NCI-H526 treated with DMSO at 0.1 percent for 48 hours (cell line): ENCODE measurements at places on chromosomes 4 and X.

GRCh38 chr4:83646538-83647239, 110.8 kb downstream of the GPAT3 start:
- DNase-seq, result no peak

GRCh38 chr4:103171006-103171405, 27.1 kb downstream of the CENPE start:
- DNase-seq, result no peak

DNA sequence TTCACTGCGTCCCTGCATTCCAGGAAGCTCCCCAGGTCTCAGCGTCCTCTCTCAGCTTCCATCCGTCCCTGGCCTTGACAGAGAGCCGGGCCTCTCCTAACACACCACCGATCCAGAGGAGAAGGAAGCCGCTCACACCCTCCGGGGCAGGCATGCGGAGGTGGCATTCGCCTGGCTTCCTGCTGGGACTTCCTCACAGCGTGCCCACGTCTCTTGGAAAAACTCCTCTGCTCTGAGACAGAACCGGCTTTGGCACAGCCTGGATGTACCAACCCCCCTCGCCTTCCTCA, 3.2 kb downstream of the CTAG2 start:
- DNase-seq, result no peak

DNA sequence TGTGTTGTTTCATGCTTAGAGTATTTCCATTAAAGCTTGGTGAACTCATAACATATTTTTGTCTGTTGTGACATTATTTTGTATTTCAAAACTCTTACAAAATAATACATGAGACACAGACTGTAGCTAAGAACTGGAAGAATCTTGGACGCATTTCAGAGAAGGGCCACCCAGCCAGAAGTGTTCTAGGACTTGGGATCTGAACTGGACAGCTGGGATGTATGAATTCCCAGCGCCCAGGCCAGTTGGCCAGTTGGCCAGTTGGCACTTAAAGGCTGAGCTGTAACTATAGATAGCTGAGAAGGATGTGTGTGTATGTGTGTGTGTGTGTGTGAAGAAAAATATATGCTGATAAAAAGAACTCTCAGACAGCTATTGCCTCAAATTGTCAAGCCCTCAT, 193.4 kb upstream of the GPR101 start:
- DNase-seq, result no peak

- DNase-seq, result no peak
Observed at GRCh38 chrX:15815779-15816437, 25.6 kb downstream of the ZRSR2 start.

GRCh38 chr4:3268395-3269104, 19.6 kb downstream of the MSANTD1 start:
- no peak for DNase-seq

GRCh38 chrX:39730662-39731329, 367.0 kb downstream of the BCOR start:
- peak; percentile 68 for DNase-seq

GRCh38 chr4:18180892-18181291, 159.3 kb upstream of the LCORL start:
- no peak for DNase-seq

GRCh38 chr4:74793757-74794381, 454 bp downstream of the BTC start:
- DNase-seq, result peak; percentile 38

DNA sequence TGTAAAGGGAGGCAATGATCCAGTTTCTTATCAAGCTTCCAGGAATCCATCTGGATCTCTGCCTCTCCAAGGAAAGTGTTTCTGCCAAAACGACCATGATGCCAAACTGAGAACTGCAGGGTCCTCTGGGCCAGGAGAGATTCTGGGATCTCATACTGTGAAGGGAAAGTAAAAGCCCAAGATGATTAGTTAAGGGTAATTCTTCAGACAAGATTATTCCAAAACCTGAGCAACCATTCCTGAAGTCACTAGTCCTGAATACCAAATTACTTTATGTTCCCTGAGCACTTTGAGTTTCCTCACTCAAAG, 42.0 kb downstream of the SRPX2 start:
- no peak for DNase-seq

DNA sequence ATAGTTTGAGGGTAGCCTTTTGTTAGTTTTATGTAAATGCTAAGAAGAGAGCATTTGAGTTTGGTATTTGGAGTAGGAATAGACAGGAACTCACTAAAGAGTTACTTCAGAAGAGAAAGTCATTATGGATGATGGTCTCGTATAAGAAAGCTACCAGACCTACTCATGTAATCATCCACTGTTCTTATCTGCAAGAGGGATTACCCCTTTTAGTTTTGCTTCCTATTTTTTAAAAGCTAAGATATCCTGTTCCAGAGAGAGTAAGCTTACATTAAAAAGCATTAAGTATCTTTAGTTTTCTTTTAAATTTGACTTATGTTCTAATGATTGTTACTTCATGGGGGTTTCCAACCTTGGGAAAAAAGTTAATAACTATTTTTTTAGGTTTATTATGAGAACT, 12.5 kb upstream of the ART3 start:
- DNase-seq, result no peak

DNA sequence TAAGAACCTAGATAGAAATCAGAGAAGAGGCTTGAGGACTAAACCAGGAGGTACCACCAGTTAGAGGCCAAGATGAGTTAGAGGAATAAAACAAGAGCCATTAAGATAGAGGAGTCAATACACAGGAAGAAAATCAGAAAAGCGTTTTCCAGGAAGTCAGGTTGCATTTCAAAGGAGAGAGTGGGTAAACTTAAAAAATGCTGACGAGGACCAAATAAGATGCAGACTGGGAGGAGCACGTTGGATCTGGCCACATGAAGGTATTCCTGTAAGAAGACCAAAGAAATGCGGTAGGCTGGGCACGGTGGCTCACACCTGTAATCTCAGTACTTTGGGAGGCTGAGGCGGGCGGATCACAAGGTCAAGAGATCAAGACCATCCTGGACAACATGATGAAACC, 533.1 kb upstream of the TENM3 start:
- DNase-seq, result no peak

DNA sequence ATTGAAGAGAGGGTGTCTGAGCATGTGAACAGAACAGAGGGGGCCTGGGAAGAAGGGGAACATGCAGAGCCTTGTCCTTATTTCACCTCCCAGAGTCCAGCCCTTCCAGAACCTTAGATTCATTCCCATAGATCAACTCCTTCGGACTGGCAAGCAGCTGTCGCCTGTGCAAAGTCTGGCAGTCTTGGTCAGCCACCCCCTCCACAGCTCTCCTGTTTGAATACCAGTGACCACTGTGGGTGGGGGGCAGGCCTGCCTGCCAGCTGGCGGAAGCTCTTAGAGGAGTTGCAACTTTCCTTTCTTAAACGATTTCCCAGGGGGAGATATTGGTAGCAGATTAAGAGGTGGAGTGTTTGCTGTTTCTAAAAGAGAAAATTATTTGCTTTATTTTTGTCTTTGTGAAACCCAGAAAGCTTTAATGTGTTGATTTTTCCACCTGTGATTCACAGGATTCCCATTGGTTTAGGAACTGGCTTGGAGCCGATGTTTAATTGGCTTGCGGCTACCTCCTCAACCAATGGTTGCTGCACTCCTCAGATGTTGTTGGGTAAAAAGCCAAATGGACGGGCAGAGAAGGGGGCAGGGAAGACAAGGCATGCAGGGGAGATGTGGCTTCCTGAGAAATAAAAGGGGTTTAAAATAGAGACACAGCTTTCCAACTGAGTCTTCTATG, 62.2 kb upstream of the PRPS1 start:
- no peak for DNase-seq

- DNase-seq, result no peak
Observed at GRCh38 chrX:131317326-131317725, 28.2 kb upstream of the IGSF1 start.

DNA sequence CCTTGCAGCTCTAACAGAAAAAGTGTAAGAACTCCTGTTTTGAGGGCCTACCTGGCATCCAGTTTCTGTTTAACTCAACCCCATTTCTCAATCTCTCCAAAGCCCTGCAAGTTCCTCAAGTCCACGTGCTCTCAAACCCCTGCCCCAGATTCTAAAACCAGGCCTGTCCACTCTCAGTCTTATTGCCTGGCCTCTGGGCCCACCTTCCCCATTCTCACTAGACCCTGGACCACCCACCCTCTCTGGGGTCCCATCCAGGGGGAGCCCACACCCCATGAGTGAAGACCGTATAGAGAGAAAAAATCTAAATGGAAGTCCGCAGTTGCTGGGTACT, 58.3 kb downstream of the TLR10 start:
- no peak for DNase-seq

GRCh38 chr4:113383111-113383785, 333.8 kb downstream of the ANK2 start:
- no peak for DNase-seq

DNA sequence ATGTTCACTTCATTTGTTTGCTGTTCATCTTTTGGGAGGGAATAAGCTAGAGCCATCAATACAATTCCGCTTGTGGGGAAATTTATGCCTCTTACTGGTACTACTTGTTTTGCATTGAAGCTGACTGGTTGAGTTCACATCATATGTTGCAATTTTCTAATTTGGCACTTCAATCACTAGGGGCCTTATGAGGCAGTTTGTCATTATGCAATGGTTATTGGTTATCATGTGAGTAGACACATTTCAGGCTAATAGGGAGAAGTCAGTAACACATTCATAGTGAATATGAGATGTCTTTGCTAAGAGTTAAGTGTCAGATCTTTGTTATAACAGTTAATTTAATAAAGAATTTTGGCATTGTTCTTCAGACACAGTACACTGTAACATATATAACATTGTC, 5.0 kb downstream of the RPL36A start:
- DNase-seq, result no peak

DNA sequence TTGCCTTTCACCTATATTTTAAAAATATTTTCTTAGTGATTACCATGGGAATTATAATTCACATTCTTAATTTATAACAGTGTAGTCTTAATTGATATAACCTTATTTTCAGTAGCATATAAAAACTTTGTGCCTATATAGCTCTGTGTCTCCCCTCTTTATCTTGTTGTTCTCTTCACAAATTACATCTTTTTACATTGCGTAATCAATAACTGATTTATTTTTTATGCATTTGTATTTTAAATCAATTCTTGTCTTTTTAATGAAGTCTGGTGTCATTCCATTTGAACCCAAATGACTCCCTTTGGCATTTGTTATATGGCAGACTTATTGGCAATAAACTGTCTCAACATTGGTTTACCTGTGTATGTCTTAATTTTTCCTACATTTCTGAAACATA, 137.0 kb downstream of the SH3BGRL start:
- no peak for DNase-seq

GRCh38 chrX:16946361-16946964, at the start of gene REPS2:
Gene REPS2 (plus strand): TSS chrX:16946658. CDS start chrX:16946862, 204 bp downstream.
- peak; percentile 84 for DNase-seq

- no peak for DNase-seq
Observed at GRCh38 chr4:98374643-98375042, 113.5 kb downstream of the RAP1GDS1 start.

DNA sequence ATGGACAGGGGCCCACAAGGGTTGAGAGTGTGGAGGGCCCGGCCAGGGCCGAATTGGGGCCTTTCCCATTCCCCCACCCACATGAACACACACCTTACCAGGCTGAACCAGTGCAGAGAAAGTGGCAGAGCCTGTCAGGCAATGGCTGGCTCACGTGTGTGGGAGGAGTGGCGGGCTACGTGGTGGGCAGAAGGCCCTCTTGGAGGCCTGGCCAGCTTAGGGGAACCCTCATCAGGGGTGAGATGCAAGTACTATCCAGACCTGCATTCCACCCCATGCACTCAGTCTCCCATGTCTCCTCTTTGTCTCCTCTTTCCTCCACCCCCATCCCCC, 965 bp downstream of the TCEAL4 start:
- no peak for DNase-seq

GRCh38 chrX:36480441-36480990, 527.6 kb upstream of the FAM47C start:
- no peak for DNase-seq

GRCh38 chr4:70559211-70559830, 32.7 kb upstream of the AMBN start:
- peak; percentile 5 for DNase-seq

GRCh38 chr4:89551191-89551590, 243.6 kb upstream of the GPRIN3 start:
- no peak for DNase-seq

DNA sequence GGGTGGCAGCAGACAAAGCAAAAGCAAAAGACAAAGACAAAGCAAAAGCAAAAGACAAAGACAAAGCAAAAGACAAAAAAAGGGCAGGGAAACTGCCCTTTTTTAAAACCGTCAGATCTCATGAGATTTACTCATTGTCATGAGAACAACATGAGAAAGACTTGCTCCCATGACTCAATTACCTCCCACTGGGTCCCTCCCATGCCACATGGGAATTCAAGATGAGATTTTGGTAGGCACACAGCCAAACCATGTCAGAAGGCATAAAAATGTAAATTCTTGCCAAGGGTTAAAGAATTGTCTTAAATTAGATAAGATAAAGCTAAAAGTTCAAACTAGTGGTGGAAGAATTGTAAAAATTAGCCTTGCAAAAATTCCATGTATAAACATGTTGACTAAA, 419.7 kb downstream of the TRAM1L1 start:
- no peak for DNase-seq

DNA sequence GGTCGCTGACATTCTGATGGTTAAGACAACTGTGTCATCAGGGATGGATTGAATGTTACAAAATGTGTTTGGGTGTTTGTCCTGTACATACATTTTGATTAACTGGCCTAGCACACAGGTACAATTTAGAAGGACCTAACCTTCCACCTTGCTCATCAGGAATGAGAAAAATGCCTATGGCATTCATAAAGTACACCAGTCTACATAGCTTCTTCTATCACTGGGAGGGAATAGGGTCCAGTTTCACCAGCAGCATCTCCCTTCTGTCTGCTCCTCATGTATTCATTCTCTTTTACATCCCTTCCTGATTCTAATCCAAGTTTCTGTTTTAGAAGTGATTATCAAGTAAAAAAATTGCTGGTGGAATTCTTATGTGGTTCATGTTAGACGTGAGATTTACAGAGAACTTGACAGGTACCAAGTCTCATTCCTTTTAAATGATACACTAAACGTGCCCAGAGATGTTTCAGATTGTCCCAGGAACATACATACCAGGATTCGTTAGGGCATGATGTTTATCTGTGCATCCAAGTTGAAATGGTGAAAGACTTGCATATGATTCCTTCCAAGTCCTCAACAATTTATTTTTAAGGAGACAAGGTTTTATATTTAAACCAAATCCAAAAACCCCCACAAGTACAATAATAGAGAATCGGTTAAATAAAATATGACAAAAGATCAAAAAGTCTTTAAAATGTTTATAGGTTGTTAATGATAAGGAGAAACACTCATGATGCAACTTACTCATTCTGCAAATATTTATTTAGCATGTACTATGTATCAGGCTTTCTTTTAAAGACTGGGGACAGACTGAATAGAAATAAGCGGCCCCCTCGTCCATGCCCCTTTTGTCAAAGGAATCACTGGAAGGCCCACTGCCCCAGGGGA, 359.1 kb downstream of the ZNF674 start:
- DNase-seq, result no peak

DNA sequence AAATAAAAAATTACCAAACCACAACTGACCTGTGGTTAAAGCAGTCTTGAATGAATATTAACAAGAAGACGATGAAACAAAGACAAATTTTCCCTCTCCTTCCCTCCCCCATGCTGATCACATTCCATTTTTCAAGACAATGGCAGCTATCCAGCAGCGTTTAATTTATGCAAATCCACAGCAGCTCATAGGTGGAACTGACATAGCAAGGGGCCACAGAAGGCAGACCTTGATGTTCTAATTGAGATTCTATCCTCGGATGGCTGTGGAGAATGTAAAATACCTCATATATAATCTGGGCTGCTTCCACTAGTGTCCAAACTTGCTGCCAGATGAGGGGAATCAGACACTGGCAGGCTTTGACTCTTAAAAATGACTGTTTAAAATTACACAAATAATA, 211.5 kb downstream of the CHRDL1 start:
- DNase-seq, result no peak
